ENCODE measurements at places on chromosomes 2 and 18.

DNA sequence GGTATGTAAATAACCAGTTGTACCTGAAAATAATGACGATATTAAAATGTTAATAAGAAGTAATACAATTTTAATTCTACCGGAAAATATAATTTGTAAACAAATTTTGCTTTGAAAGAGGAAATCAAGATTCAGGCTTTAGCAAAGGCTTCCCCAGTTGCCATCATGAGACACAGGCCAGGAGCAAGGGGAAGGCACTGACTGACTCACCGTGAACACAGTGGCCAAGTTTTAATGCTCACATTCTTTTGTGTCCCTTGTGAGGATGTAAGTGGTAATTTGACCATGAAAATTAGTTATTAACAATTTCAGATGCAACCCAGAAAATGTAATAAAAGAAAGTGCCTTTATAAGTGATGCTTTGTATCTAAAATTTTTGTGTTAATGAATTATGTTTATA lies 164.1 kb downstream of the GREB1L start:
- no peak for DNase-seq

DNA sequence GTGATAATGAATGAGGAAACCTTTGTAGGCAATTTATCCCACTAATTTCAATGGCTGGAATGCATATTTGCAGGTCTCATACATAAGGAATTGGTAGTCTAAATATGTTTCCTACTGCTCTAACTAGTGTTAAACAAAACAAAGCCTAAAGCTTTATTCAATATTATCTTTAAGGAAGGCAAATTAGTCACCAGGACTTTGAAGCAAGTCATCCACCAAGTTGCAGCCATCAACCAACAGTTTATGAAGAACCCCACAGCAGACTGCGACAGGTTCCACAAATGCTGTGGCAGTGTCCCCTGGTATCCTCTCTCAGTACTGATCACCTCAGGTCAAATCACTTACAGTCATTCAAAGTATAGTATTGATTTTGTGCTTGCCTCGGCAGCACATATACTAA lies 181.5 kb upstream of the ZFP36L2 start:
- no peak for DNase-seq

- DNase-seq, result no peak
Observed at GRCh38 chr2:39781697-39782096, 2.6 kb upstream of the THUMPD2 start.

- no peak for DNase-seq
Observed at GRCh38 chr18:79901665-79902064, 49.8 kb downstream of the SLC66A2 start.

DNA sequence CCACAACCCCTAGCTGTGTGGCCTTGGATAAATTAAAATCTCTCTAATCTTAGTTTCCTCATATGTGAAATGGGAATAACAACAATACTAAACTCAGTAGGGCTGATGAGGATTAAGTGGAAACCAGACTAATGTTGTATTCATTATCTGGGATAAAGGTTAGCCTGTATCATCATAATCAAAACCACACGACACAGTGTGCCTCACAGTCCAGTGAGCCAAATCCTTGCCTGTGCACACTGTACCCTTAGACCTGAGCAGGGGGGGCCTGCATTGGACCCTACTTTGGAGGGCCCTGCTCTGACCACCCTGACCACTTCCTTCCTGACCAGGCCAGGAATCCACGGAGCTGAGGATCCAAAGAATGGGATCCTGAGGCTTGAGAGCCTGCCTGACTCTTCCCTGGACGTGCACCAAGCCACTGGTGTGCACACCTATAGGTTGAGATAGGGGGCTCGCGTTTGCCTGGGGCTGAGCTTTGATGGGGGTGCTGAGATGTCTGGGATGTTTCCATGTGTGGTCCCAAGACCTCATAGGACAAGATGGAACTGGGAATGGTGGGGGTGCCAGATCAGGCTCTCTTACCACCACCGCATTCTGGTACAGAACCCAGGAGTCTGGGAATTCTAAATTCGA lies 69.7 kb downstream of the TGOLN2 start:
- no peak for DNase-seq

DNA sequence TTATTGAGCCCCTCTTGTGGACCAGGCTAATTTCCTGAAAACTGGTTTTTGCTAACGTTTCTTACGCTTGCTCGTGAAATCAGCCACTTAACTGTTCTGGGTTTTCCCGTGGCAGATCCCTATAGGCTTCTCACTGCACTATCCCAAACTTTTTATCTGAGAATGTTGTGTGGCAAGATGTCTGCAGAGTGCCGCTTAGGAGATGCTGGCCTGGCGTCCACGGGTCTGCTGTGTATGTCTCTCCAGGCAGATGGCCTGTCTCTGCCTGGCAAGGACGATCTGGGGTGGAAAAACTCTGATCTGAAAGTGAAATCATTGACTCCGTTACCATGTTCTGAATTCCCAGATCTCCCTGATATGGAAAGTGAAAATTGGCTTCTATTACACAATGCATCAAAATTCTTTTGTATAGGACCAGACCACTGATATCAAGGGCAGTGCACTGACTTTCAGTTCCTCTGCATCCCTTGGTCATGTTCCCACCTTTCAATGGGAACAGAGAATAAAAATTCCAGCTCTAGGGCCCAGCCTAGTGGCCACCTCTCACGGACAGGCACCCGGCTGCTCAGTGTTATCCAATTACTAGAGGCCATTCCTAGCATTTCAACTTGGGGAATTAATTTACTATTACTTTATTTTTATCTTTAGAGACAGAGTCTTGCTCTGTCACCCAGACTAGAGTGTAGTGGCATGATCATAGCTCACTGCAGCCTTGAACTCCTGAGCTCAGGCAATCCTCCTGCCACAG lies 154.6 kb downstream of the ACOXL start:
- no peak for DNase-seq

DNA sequence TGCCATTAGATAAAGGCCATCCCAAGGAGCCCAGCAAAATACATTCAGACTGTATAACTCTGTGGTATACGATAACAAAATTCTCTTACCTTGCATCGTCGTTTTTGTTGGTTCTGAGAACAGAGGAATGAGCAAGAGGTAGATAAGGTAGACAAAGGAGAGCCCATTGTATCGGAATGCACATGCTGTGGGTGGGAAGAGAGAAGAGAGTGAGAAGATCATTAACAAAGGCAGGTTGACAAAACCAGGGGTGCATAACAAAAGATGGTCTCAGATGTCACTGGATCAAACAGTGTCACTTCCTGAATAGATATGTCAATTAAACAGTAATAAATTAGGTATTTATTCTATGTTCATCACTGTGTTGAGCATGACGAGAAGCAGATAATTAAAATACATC lies 83.3 kb downstream of the PIEZO2 start:
- DNase-seq, result no peak

- no peak for DNase-seq
Observed at GRCh38 chr2:219045937-219046550, 4.7 kb upstream of the CFAP65 start.

GRCh38 chr18:48002933-48003365 lies 72.5 kb upstream of the SMAD2 start:
- no peak for DNase-seq

GRCh38 chr2:121283670-121284462 lies 1.1 kb downstream of the TFCP2L1 start:
- no peak for DNase-seq

DNA sequence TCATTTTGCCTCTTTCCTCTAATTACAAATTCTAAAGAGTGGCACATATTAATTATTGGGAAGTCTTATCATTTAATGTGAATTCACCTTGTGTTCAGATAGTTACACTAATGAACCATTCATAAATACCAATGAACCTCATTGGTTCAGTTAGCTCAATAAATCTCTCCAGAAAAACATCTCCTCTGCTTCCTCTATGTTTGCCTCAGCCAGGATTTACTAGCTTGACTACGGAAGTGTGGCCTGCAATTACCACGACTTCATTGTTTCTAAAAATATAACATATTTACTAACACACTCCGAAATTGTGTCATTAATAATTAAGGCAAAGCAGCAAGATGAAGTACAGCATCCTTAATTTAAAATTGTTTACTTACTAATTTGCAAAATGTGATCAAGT lies 103.3 kb downstream of the PLA2R1 start:
- DNase-seq, result no peak

GRCh38 chr18:74149878-74150277 lies 1.6 kb downstream of the TIMM21 start:
- DNase-seq, result no peak

DNA sequence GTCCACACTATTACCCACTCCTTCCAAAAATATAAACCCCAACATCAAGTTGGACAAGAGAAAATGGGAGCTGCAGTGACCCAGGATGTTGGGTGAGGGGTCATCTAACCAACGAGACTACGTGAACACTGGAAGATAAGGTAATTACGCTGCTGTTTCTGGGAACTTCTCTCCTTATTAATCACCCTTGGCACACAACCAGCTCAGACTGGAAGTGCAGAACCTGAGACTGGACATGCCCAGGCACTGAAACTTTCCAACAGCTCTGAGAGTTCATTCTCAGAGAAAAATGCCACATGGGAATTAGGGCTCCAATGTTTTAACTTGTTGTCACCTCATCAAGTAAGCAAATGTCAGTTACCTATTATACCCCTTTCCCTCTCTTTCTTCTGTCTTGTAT lies 135.3 kb downstream of the CCDC148 start:
- no peak for DNase-seq

DNA sequence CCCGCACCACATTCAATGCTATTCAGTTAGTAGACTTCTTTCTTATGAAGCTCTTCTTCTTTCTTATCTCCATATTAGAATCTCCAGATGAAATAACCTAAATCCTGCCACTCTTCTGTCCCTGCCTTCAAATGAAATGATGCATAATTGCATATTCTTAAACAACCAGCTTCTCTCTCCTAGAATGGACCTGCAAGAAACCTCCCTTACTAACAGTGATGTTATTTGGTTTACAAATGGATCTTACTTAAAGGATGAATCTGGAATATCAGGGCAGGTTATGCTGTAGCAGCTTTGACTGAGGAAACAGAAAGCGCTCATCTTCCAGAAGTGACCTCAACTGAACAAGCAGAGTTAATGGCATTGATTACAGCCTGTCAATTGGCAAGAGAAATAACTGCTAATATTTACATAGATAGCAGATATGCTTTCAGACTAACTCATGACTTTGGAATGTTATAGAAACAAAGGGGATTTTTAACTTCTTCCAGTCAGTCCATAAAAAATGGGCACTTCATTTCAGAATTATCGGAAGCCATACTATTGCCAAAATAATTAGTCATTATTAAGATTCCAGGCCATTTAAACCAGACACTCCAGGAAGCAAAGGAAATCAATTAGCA lies 755.7 kb upstream of the HS6ST1 start:
- no peak for DNase-seq

DNA sequence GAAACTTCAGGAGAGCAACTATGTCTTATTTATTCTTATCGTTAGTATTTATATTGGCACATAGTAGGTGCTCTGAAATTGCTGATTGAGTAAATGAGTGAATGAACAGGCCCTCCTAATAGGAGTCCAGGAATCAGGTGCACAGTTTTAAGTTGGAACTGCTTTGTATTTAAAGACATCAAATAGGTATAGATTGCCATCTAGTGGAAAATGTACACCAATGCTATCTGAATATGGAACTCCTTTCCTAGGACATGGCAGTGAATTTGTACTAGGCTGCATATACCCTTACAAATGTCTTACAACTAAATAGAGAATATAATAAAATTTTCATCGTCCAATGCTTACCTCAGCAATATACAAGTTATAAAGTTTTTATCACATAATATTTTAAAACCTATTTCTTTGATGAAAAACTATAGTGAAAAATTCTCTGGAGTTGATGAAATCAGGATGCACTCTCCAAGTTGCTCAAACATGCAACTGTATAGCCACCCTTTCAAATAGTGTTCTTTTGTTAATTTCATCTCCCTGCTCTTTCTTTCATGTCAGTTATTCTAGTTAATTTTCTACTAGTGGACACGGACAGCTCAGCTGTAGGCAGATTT lies 318.9 kb upstream of the SYT4 start:
- DNase-seq, result no peak

GRCh38 chr2:240810199-240810598 lies 9.8 kb downstream of the KIF1A start:
- DNase-seq, result no peak
